ENCODE measurements at places on chromosomes 1 and 21. TPM values are rescaled to one million over a fixed set of nuclear protein-coding genes. Genes with fewer than 3 reads are reported as not detected.

Gene KISS1
- not detected for total RNA-seq

Gene ATAD3C
- total RNA-seq = not detected

Gene ABCG1
- 17.7 TPM for total RNA-seq

Gene NGF
- total RNA-seq = not detected

Gene PLK3
- 34.6 TPM for total RNA-seq

Gene OR2L2
- not detected for total RNA-seq

Gene CFAP107
- not detected for total RNA-seq

Gene SUSD4
- total RNA-seq = not detected

Gene HLX
- 13.2 TPM for total RNA-seq

Gene ZMYM4
- 68.6 TPM for total RNA-seq

Gene SPRR1A
- total RNA-seq = not detected

Gene RNF207
- 17.6 TPM for total RNA-seq

Gene TMEM54
- 39.7 TPM for total RNA-seq

Gene EPB41
- total RNA-seq = 51.0 TPM

Gene KCND3
- not detected for total RNA-seq

Gene CTTNBP2NL
- 64.1 TPM for total RNA-seq

Gene UTP25
- 18.2 TPM for total RNA-seq

Gene PUM1
- 90.8 TPM for total RNA-seq

Gene AMPD1
- total RNA-seq = not detected

Gene PHLDA3
- 26.6 TPM for total RNA-seq

Gene TNFRSF4
- total RNA-seq = 0.57 TPM

Gene CYP4A22
- 0.07 TPM for total RNA-seq

Gene GSTM1
- total RNA-seq = 12.2 TPM

Gene LIN28A
- total RNA-seq = not detected

Gene CYYR1
- 15.5 TPM for total RNA-seq

Gene COL9A2
- total RNA-seq = 0.53 TPM

Gene KCNAB2
- total RNA-seq = 4.7 TPM

Gene FCRL1
- not detected for total RNA-seq

Gene VANGL2
- total RNA-seq = not detected

Gene FCRL3
- total RNA-seq = not detected

Gene RBBP5
- total RNA-seq = 24.3 TPM

Gene OR6N1
- total RNA-seq = not detected

Gene OXCT2
- total RNA-seq = 1.6 TPM

Gene LCE2A
- total RNA-seq = not detected

Gene ERG
- total RNA-seq = 143 TPM

Gene HSD3B2
- not detected for total RNA-seq

Gene IRF6
- 20.8 TPM for total RNA-seq

Gene SLAMF9
- total RNA-seq = not detected

Gene FCRLA
- not detected for total RNA-seq

Gene AMY2A
- total RNA-seq = not detected

All from thoracic aorta endothelial cell (primary cell).